Brain (organoid and tissue), 16 donors: ENCODE measurements at places on chromosomes 5 and 9.

GRCh38 chr5:156526081-156526925 is 199.3 kb downstream of the SGCD start:
- no peak for DNase-seq

GRCh38 chr5:119527351-119527750 is 75.1 kb downstream of the HSD17B4 start:
- DNase-seq: no peak

- DNase-seq: peak; percentile 29
Measured at GRCh38 chr5:53779541-53779981, 219.1 kb downstream of the NDUFS4 start.

GRCh38 chr9:127397646-127398274 is 791 bp downstream of the SLC2A8 start:
- DNase-seq: peak; percentile 55

DNA sequence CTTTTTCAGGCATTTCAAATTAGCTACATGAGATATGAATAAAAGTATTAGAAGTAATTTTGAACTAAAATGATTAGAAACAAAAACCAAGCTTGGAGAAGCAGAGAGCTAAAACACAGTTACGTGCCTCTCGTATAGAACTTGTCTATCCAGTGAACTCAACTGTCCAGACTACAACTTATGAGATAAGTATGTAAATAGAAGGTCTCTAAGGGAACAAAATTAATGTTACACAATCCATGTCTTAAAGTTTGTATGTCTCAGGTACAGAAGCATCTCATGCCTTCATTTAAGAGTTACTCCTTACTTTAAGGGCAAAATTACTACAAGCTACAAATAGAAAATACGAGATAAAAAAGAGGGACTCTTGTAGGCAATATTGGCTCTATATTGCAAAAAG is 316.8 kb downstream of the CETN3 start:
- no peak for DNase-seq

- peak; percentile 47 for DNase-seq
Measured at GRCh38 chr5:103942587-103943186, 380.1 kb upstream of the NUDT12 start.

- no peak for DNase-seq
Measured at GRCh38 chr5:83085106-83085505, 7.8 kb downstream of the XRCC4 start.

- DNase-seq: no peak
Measured at GRCh38 chr5:145218019-145218418, 617.1 kb downstream of the PRELID2 start.

- DNase-seq: no peak
Measured at GRCh38 chr9:111783424-111783823, 11.3 kb downstream of the SHOC1 start.

DNA sequence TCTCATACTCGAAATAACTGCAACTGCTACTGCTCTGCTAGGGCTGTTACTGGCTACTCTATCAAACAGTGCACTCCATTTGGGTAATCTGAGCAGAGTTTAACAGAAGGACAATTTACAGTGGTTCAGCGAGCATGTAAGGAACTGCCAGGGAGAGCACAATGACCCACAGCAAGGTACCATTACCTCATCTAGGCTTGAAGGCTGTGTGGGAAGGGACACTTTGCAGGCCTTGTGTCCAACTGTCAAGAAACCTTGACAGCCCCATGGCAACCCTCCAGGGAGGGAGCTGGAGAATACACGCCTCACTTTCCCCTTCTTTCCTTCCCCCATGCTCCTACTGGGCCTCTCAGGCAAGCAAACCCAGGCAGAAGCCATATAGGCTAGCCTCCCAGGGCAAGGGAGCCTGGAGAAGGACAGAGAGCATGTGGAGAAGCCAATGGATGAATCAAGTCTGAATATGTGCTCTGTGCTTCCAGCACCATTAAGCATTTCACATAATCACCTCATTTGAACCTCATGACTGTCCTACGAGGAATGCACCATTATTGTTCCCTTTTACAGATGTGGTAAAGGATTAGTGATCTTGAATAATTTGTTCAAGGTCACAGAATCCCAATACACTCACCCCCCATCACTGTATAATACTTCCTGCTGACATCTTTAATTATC is 49.9 kb upstream of the JAK2 start:
- peak; percentile 28 for DNase-seq

GRCh38 chr5:158773161-158773560 is 326.6 kb downstream of the EBF1 start:
- DNase-seq: no peak

- DNase-seq: no peak
Measured at GRCh38 chr9:95360866-95361265, 43.4 kb upstream of the FANCC start.

DNA sequence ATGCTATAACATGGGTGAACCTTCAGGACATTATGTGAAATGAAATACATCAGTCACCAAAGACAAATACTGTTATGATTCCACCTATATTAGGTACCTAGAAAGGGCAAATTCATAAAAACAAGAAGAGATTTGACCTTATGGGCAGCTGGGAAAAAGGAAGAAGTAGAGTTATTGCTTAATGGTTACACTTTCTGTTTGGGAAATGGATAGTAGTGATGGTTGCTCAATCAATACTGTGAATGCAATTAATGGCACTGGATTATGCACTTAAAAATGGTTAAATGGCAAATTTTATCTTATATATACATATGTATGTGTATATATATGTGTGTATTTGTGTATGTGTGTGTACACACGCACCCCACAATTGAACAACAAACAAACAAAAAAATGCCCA is 15.2 kb downstream of the FKBP15 start:
- DNase-seq: no peak

DNA sequence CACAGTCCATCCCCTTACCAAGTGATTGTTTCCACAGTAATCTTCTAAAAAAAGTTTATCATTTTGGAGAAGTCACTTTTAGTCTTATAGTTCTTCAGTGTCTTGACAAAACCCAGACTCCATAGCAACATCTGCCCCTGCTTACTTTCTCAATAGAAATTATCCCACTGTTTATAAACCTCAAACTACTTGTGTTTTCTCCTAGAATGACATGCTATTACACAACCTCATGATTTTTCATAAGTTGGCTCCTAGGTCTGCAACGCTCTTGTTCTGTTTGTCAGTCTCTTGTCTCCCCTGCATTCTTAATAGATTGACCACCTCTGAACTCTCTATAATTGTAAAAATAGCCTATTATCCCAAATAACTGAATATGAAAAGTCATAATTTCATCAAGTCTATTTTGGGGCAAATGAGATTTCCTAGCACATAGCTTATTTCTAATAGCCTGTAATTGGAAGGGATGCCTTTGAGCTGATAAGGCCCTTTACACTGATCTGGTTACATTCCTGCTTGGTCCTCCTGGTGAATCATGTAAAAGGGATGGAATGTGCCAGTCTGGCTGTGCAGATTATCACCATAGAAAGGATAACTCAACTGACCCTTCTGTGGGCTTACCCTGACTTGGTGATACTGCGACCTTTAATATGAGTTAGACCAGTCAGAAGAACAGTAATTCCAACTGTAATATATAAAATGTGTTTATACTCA is 69.6 kb downstream of the CHSY3 start:
- DNase-seq: no peak

- DNase-seq: no peak
Measured at GRCh38 chr9:98323051-98323830, 67.8 kb upstream of the TBC1D2 start.

GRCh38 chr5:76715736-76716455 is at the start of gene F2R:
F2R (plus strand) TSS chr5:76716126; CDS start chr5:76716308, 182 bp downstream.
- peak; percentile 88 for DNase-seq

GRCh38 chr5:93591323-93591945 is 8.4 kb downstream of the NR2F1 start:
- DNase-seq: no peak

GRCh38 chr5:40495237-40495635 is 184.5 kb upstream of the PTGER4 start:
- no peak for DNase-seq

- no peak for DNase-seq
Measured at GRCh38 chr9:130209422-130209821, 37.2 kb downstream of the NCS1 start.

- DNase-seq: no peak
Measured at GRCh38 chr5:10702911-10703491, 58.0 kb downstream of the DAP start.

- DNase-seq: no peak
Measured at GRCh38 chr9:137547687-137548543, 2.3 kb downstream of the PNPLA7 start.

GRCh38 chr5:86127696-86128095 is 490.0 kb upstream of the COX7C start:
- DNase-seq: peak; percentile 11

DNA sequence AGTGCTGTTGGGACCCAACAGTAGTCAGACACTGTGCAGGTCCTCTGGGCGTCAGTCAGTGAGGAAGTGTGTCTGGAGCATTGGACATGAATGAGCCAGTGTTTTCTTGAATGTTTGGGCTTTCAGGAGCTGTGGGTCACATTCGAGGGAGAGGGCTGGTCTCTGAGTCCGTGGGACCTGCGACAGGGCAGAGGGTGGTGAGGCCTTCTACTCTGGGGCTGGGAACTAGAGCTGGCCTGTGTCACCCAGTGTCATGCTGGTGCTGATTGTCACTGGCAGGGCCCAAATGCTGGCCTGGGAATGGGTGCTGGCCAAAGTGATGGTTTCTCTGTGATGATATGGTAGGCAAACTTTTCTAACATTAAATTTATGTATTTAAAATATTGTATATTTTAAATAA is 10.3 kb downstream of the POLR1E start:
- no peak for DNase-seq

- no peak for DNase-seq
Measured at GRCh38 chr5:143118222-143118621, 285.3 kb downstream of the NR3C1 start.

DNA sequence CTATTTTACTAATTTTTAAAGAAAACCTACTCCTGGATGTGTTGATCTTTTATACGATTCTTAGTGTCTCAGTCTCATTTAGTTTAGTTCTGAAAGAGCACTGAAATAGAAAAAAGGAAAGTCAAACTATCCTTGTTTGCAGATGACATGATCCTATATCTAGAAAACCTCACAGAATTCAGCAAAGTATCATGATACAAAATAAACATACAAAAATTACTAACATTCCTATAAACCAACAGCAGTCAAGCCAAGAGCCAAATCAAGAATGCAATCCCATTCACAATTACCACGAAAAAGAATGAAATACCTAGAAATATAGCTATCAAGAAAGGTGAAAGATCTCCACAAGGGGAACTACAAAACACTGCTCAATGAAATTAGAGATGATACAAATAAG is 225.8 kb upstream of the CDH18 start:
- DNase-seq: no peak

DNA sequence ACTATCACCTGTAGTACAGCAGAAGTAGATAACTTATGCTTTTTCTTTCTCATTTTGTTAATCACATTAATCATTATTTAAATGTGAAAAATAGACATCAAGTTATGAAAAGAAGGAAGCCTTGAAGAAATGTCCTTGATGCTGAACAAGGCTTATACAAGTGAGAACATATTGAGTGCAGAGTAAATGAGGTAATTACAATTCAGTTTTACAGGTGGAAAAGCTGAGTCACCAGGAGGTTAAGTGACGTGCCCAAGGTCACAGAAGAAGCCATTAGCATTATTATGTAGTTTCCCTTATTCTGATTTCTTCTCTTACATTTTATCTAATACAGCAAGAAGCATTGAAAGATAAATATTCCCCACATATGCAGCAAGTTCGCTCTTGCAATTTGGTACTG is 998.5 kb upstream of the CDH6 start:
- DNase-seq: no peak

DNA sequence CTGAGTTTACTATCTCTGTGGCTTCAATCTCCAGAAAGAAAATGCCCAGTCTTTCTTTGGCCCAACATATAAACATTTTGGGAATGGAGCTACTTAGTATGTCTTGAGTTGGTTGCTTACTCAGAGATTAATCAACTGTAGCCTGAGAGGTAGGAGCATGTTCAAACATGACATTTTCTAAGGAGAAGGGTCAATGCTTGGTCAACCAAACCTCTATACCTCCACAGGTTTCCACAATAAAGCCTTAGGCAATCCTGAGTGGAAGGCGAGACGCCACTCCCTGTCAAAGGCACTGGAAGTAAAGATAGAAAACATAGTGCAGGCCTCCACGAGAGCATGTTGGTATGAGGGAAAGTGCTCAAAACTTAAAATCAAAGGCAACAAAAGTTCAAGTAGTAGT is 411.4 kb downstream of the KCTD16 start:
- DNase-seq: no peak

DNA sequence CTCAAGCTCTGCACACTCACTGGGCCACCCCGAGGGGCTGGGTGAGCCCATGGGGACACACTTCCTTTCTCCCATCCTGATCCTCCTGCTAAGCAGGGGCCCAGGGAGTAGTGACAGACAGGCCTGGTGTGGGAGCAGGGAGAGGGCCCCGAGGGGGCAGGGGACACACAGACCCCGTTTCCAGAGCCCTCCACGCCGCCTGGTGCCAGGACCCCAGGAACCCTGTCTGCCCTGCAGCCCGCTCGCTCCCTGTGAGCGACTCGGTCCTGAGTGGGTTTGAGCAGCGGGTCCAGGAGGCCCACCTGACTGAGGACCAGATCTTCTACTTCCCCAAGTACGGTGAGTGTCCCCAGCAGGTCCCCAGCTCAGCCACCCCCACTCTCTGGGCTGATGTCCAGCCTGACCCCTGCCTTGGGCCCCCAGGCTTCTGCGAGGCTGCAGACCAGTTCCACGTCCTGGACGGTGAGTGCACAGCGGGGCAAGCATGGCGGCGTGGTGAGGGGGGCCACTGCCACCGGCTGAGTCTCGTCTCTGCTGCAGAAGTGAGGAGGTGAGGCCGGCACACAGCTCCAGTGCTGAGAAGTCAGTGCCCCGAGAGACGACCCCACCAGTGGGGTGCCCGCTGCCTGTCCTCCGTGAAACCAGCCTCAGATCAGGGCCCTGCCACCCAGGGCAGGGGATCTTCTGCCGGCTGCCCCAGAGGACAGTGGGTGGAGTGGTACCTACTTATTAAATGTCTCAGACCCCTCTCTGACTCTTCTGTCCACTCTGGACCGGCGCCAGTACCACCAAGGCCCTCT is 1.4 kb downstream of the C8G start:
- no peak for DNase-seq
